ENCODE measurements at places on chromosomes 16 and 17.

GRCh38 chr17:42760652-42761581 lies at the start of gene RAMP2:
Gene RAMP2, plus strand, starts transcription at chr17:42761227. Its CDS starts 35 bp downstream, at chr17:42761262.
- no peak for DNase-seq

DNA sequence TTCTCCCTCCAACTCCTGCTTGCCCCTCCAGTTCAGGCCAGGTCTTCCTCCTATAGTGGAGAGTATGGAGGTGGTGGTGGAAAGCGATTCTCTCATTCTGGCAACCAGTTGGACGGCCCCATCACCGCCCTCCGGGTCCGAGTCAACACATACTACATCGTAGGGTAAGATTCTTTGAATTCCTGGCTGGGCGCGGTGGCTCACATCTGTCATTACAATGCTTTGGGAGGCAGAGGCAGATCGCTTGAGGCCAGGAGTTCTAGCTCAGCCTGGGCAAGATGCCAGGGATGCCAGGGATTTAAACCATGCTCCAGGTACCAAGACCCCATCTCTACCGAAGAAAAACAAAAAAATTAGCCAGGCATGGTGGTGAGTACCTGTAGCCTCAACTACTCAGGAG lies 1.4 kb downstream of the ZG16 start:
- DNase-seq: no peak

DNA sequence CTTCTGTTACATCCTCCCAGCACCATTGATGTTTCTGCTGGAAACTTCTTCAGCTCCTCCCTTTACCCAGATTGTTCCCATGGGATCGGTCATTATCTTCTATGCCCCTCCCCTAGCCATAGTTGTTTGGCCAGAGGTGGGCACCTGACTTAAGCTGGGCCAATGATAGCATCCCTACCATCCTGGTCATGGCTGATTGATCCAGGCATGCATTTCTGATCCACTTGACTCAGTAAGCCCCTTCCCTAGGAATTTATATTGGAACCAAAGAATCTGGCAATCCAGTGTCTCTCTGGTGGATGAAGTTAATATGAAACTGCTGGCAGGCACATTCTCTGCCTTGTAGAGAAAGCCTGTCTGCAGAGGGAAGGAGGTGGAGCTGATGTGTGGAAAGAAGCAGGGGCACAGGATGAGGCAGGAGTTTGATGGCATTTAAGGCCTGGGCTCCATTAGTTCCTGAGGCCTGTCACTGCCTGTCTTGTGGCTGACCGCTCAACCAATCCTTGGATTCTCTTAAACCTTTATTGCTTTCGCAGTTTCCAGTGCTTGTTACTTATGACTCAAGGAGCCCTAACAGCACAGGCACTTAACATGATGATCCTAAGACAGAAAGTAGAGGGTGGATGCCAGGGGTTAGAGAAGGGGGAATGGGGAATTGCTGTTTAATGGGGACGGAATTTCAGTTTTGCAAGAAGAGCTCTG lies 152.4 kb downstream of the ABCC12 start:
- no peak for DNase-seq

DNA sequence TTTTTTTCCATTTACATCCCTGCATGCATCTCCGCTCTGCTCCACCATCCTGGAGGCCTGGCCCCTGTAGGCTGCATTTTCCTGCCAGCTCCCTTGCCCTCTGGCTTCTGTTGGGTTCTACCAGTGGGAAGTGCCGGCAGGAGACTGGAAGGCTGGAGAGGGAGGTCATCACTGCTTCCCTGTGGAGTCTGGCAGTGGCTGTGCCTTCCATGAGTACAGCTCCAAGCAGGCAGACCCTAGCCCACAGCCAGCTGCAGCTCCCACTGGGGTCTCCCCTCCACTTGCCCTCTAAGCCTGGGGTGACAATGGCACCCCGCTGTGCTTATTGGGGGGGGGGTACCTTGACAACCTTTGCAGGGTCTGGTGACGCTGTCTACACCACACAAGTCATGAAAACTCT lies 37.3 kb downstream of the MMP15 start:
- no peak for DNase-seq

DNA sequence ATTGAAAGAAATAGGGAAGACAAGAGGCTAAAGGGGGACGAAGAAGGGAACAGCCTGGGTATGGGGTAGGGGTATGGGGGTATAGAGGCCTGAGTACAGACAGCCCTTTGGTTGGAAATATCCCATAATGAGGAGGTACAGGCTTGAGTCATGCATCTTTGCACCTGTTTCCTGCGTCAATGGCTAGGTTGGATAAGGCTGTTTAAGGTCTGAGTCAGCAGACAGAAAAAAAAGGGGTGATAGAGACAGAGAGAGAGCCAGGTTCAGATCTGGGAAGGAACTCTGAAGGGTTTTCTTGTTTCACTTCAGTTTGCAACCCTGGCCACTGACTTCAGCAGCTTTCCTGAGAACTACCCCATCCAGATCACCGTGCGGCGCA lies 8.5 kb downstream of the FNDC8 start:
- DNase-seq: no peak

All from left renal cortex interstitium (tissue), 4 donors.